ENCODE measurements at places on chromosomes 2 and 18.

DNA sequence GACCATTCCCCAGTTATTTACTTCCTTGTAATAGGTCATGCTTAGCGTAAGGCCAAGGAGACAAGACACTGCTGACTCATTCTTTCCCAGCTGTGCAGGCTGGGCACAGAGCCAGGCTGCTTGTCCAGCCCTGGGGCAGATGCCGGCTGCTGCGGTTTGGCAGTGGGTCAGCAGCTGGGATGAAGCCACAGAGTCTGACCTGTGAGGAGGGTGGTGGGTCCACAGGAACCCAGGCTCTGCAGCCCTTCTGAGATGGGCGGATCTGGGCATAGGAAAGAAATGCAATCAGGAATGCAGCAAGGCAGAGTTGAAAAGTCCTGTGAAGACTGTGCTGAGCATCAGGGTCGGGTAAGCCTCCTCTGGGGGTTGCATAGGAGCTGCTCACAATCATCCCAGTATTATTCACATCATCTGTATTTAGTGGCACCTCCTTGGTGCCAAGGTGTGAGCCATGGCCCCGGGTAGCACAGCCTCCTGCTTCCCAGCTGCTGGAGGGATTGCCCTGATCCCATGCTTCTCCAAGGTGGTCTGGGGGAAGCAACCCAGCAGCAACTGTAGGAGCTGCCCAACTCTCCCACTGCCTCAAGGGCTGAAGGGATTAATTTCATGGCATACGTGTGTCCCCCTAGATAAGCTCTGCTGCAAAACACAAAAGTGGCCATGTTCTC lies 139.0 kb downstream of the DDX1 start:
- no peak for DNase-seq

DNA sequence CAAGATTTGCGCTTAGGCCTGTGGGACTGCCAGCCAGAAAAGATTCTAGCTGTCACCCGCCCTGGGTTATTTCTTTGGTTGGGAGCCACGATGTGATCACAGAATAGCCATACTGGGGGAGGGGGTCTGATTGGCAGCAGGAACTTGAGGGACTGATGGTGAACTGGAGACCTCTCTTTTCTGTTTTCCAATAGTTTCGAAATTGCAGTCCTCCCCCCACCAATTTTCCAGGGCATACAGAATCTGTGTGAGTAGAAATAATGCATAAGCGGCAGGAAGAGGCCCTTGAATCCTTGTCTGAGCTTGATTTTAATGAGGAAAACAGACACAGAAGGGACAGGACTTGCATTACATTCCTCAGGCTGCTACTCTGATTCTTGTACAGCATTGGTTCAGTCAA lies 2.2 kb upstream of the POLR2D start:
- no peak for DNase-seq

DNA sequence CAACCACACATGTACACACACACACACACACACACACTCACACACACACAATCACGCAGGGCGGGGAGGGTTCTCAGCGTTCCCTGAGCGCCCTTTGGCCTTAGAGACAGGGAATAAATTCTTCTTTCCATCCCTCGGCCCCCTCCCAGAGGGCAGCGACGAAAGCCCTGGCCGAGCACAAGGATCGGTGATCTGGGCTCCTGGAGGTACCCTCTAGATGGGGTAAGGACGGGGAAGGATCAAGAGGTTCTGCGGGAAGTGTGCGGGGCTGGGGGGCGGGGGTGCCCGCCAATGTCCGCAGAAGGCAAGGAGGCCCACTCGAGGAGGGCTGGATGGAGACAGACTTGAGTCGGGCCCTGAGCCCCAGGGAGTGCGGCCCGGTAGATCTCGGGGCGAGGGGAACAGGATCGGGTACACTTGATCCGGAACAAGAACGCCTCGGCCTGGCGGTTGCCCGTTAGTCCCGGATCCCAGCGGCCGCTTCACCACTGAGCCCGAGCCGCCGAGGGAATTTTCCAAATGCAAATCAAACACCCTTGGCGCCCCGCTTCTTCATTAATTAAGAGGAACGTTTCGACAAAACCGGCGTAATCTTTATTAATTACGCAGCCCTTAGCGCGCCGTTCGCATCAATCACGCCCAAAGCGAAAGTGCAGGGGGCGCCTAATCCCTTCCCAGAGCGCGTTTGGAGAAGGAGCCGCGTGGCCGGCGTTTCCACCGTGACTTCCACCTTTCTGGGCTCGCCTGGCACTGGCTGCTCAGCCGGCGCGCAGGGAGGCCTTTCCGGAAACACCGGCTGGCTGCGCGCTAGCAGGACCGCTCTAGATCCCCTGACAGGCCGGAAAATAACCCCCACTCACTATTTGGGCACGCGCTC lies 7.0 kb upstream of the PAX3 start:
- no peak for DNase-seq

- no peak for DNase-seq
Observed at GRCh38 chr18:63999871-64000270, 30.0 kb downstream of the SERPINB8 start.

DNA sequence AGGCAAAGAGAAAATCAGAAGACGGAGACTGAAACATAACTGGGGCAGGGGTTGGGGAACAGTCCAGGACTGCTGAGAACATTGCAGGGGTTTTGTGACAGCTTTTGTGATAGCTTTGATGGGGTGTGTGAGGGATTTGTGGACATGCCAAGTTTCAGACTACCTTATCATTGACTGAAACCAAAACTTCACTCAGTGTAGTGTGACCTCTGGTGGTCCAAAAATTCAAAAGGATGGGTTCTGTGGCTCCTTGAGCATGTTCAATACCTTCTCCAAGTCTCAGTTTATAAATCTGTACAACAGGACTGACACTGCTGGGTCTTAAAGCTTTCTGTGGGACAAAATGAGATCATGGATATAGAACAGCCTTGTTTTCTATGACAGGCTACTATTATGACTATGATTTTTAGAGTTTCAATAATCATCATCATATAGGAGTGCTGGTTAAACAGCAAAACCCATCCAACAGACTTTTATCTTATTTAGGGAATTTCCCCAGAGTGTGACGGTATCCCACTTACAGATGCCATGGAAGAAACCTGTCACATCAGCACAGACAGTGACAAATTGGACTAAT lies 259.2 kb upstream of the SLC14A2 start:
- no peak for DNase-seq

DNA sequence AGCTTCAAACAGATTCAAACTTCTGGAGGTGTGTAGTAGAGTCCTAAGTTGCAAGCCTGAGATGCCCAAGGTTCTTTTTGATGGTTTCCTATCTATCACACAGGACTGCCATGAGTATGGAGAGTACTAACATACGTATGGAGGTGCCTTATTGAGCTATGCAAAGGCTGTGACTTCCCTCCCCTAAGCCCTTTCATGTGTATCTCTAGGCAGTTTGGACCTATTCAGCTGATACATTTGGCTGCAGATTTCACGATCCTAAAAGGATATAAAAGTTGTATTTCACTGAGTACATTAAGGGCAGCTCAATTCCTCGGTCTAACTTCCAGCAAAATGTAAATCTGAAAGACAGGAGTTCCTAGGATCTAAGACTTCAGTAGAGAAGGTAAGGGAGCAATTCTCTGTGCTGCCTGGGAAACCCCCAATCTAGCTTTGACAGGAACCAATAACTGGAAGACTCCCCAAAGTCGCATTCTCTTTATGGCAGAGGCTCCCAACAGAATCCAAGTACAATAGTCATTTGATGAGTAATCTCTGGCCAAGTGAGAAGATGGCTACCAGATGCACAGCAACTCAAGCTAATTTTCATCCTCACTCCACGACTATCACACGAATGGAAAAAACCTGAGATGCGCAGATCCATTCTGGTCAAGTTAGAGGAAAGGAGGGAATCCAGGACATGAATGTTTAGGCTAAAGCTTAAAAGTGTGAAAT lies 83.8 kb downstream of the ATL2 start:
- no peak for DNase-seq

DNA sequence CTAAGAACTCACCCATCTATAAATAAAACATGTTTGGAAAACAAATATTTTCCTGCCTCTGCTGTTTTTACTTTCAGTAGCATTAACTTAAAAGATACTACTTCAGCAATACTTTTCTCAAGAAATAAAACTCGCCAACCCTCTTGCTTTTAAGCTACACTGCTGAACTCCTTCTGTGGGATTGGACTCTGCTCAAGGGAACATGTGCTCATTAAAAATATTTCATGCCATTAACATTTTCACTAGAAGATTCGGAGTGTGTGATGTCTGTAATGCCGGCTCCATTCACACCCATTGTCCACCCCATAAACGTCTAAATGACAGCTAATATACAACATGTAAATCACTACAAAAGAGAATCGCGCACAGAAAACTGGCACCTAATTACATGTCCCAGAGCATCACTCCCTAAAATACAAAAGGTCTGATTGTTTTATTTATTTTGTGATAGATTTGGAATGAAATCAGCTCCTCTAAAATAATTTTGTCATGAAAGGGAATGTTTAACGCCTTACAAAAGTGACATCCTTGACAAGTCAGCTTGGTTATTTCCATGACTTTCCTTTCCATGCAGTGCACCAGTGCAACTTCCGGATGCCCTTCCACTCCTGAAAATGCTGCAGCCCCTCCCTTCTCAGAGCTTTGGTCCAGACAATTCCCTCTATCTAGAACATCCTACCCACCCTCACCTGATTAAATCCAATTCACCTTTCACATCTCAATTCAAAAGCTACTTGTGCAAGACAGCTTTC lies 73.1 kb downstream of the ANKRD44 start:
- DNase-seq: no peak

GRCh38 chr2:115572746-115573145 lies 1130.3 kb downstream of the DPP10 start:
- no peak for DNase-seq

GRCh38 chr2:176677746-176678265 lies 408.6 kb downstream of the MTX2 start:
- DNase-seq: no peak

- no peak for DNase-seq
Observed at GRCh38 chr2:237319887-237320286, 94.1 kb downstream of the COL6A3 start.

DNA sequence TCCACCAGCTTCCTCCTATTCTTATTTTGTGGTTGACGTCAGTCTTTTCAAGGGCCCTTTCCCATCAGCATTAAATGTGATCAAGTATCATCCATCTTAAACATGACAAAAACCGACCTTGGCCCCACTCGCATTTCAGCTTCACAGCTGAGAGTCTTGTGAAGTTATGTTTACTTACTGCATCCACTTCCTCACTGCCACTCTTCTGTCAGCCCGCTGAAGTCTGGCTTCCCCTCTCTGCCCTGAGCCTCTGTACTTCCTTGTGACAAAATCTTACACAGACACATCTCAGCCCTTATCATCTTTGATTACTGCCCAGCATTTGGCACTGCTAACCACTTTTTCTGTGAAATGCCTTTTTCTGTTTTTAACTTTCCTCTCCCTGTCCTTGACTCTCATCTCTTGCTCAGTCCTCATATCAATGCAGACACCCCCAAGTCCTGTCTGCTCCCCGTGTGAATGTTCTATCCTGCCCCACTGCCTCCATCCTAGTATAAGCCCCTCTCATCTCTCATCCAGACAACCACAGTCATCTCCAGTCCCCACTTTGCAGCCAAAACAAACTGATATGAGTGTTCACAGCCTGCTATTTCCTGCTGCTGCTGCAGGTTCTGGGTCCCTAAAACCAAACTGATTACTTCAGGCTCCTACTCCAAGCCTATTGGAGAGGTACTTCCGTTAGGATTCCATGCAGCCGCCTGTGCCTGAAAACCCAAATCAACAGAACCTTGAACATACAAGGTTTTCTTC lies 31.4 kb downstream of the FOSL2 start:
- no peak for DNase-seq

DNA sequence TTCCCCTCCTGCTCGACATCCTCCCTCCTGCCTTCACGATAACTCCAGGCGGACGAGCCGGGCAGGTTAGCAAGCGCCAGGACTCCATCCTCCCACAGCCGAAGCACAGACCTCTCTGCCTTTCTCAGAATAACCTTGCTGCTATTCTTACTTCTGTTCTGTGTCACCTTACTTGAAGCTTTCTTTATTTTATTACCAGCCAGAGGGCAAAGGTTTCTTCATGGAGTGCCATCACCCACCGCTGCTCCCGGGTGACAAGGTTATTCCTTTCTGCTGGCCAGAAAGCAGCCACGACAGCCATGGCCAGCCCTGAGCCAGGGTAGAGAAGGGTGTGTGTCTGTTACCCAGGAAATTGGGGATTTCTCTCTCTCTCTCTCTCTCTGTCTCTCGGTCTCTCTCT lies 227.1 kb downstream of the ANAPC1 start:
- DNase-seq: no peak

GRCh38 chr2:234534515-234534914 lies 37.6 kb upstream of the ARL4C start:
- DNase-seq: no peak

DNA sequence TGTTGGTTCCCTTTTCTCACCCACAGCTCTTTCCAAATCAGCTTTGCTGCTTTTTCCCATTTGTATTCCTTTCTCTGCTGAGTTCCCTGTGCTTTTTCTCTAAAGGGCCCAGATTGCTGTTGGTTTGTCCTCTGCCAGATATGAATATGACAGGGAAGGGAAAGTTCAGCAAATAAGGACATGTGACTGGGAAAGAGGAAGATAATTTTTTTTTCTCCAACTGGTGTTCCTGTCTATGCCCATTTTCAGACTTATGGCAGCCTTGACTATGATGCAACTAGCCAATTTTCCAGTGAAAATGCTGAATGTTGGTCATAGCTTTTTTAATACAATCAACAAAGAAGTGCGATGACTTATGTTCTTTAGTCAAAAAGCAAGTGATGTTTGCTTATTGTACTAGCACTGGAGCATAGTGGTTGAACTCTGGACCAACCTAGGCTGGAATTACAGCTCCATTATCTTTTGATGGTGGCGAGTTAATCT lies 7.7 kb downstream of the MDH1 start:
- DNase-seq: no peak

- DNase-seq: no peak
Observed at GRCh38 chr2:64626963-64627760, 26.6 kb downstream of the SERTAD2 start.

DNA sequence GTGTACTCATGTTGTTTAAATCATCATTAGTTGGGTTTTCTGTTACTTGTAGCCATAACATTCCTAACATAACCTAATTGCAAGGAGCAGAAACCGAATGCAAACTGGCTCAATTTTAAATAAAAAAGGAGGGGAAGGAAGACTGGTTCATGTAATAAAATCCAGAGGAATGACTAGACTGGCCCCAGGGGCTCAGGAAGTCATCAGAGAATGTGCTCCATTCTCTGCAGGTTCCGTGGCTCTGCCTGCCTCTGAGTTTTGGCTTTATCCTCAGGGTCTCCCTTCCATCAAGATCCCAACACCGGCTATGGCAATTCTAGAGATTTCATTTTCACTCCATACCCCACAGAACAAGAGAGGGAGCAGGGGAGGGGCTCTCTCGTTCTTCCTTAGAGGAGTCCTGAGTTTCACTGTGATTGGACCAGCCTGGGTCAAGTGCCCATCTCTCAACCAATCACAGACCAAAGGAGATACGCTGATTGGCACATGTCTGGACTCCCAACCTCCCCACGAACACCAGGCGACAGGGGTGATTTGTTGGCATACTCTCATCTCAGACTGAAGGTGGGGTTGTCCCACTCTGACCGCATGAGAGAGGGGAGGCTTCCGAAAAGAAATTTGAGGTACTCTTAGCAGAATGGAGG lies 64.8 kb downstream of the NPPC start:
- no peak for DNase-seq

GRCh38 chr2:10518470-10519393 lies 70.6 kb upstream of the ODC1 start:
- no peak for DNase-seq
